ENCODE measurements at places on chromosomes 4 and X.

- no peak for DNase-seq
Measured at GRCh38 chrX:39442332-39442731, 641.1 kb downstream of the MID1IP1 start.

GRCh38 chrX:42437211-42437610 is 340.8 kb downstream of the PPP1R2C start:
- no peak for DNase-seq

DNA sequence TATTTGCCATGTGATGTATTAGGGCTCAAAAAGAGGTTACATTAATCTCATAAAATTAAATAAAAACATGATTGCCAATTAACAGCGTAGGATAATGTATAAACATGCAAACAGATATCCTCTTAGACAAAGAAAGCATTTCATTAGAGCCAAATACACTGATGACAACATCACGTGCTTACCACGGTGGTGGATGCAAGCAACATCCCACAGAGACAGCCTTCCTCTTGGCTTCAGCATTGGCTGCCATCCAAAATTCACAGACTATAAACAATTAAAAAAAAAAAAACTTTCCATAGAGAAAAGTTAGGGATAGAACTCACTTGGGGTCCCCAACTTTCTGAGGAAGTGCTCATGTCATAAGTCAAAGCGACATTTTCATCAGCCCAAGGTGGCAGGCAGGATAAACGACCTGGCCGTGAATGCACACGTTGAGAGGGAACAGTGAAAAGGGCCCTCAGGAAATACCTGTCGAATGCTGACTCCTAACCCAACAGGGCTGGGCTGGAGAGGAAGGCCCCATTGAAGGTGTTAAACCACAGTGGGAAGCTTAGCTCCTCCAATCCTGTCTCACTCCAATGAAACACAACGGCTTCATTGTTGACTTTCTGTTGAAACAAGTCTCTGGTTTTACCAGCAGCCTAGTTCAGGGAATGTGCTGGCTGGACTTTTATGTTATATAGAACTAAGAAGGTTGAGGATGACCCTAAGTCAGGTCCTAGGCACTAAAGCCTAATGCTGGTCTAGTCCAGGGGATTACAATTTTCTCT is 48.4 kb downstream of the IDS start:
- peak; percentile 64 for DNase-seq

GRCh38 chr4:80216100-80216761 is 18.9 kb downstream of the PRDM8 start:
- no peak for DNase-seq

GRCh38 chr4:171169396-171169795 is 643.8 kb upstream of the GALNTL6 start:
- no peak for DNase-seq

- DNase-seq = no peak
Measured at GRCh38 chr4:82043809-82044137, 330.0 kb downstream of the HNRNPD start.

DNA sequence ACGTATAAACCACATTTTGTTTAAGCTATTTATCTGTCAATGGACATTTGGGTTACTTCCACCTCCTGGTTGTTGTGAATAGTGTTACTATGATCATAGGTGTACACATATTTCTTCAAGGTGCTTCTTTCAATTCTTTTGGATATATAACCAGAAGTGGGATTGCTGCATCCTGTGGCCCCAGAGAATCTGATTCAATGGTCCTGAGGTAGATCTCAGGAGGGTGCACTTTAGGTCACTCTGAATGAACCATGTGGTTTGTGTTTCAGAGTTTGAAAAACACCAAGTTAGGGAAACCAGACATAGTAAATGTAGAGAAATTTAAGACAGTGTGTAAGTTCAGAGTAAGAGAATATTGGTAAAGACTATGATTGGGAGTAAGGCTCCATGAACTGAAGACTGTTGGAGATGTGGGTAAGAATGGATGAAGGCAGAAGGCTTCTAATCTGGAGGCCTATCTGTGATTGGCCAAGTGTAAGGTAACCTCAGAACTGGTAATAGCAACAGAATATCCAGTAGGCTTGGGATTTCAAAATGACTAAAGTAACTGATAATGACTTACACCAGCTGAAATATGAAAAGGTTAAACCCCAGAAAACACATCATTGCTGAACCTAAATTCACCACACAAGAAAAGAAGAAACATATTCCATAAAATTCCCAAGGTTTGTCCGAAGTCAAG is 236.9 kb downstream of the CAMK2D start:
- no peak for DNase-seq

- peak; percentile 66 for DNase-seq
Measured at GRCh38 chrX:108420481-108420880, 17.7 kb downstream of the COL4A6 start.

- DNase-seq = no peak
Measured at GRCh38 chr4:84497504-84498202, 1.4 kb downstream of the NKX6-1 start.

DNA sequence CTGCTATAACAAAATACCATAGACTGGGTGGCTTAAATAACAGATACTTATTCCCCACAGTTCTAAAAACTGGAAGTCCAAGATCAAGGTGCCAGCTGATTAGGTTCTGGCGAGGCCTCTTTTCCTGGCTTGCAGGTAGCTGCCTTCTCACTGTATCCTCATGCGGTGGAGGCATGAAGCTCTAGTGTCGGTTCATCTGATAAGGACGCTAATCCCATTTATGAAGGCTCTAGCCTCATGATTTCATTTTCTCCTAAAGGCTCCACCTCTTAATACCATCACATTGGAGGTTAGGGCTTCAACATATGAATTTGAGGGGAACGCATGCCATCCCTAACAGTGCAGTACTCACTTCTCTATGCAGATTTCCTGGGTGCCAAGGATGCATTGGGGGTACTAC is 57.9 kb upstream of the STIM2 start:
- DNase-seq = no peak

DNA sequence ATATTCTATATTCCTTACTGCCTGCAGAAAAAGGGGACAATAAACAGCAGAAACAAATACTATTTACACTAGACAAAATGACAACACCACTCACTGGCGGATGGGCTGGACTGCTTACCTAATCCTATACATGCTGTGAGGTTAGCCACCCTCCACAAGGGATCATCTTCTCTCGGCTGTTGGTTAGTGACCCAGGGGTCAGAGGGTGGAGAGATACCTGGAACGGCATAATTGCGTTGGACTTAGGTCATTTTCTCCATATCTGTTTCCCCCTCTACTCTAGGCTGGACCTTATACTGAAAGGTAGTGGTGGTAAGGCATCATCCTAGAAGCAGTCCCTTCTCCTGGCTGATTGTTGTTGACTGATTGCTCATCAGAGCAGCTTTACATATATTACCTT is 286.8 kb upstream of the UGT8 start:
- no peak for DNase-seq

DNA sequence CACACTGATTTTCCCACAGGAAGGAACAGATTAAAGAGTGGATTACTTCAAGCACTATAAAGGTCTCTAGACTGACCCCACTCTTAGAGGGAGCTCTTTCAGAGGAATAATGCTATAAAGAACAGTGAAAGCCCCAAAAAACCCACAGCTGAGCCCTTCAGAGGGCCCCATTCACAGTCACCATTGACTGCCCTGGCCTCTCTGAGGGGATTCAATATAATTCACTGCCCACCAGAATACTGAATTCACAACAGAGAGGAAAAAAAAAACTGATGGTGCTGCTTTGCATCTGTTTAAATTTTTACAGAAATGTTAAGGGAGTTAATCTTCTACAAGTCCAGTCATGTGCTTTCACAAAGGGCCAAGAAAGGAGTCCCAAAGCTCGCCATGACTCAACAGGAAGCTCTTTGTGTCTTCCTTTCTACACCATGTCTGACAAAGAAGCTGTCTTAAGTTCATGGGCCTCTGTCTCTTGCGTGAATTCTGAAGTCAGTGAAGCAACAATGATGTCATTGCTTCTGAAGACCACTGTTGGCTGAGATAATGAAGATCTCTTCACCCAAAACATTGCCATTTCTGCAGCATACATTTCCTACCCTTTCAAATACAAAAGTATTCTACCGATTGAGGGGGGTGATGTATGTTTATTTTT is 174.9 kb downstream of the ADAMTS3 start:
- DNase-seq = peak; percentile 51

GRCh38 chr4:11021333-11021732 is 336.8 kb upstream of the CLNK start:
- no peak for DNase-seq

DNA sequence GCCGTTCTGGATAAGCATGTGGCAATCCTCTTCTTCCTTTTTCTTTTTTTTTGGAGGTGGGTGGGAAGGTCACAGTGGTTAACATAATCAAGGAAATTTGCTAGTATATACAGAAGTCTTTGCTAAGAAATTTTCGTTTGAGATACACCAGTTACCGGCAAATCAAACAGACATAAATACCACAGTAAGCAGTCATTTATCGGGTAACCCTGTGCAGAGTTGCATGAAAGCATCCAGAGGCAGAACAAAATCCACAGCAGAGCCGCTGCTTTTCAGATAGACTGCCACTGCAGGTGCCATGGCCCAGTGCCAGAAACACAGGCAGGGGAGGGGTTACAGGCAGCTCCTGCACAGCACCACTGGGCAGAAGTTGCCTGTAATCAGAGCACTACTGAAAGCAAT is 179.1 kb upstream of the MAB21L2 start:
- DNase-seq = no peak

DNA sequence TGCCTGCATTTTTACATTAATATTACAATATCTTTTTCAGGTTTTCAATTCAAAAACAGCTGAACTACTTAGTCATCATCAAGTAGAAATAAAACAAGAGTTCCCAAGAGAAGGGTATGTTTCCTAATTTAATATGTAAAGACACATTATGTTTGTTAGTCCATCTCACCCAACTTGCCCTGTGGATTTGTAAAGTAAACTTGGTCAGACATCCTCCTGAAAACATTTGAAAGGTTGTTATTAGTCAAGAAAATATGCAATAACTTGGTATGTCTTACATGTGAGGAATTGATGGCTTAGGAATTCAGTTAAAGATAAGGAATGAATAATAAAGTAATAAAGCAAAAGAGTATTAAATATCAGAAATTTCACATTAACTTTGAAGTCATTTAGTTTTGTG is 12.2 kb downstream of the GK start:
- DNase-seq = no peak

GRCh38 chr4:17664755-17665154 is 50.3 kb downstream of the MED28 start:
- peak; percentile 81 for DNase-seq

DNA sequence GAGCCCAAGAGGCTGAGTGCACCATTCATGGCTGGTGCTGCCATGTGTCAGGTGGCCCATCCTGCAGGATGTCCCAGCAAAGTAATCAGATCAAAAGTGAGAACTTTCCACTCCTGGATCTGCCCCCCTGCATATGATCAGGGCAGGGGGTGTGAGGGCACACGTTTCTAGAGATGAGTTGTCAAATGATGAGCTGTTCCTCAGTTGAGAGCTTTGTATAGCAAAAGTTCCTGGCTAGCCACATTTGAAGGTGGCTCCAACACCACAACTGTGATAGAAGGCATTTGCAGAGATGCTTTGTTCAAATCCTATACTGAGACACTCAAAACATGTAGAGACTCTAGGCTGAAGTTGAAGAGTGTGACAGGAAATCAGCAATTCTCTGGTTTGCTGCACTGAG is 501.8 kb downstream of the BCOR start:
- DNase-seq = no peak

DNA sequence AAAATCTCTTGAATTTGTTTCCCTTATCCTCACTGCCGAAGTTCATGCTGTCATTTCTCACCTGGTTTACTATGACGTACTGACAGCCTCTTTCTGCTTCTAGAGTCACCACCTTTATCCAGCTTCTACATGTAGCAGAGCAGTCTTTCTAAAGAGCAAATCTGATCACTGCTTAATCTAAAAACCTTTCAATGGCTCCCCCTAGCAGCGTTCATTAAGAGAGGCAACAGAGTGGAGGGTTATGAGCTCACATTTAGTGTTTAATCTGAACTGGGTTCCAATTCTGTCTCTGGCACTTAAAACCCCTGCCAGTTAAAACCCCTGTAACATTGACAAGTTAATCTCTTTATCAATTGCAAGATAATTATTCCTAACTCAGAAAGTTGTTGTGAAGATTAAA is 4.4 kb downstream of the RBPJ start:
- peak; percentile 72 for DNase-seq

DNA sequence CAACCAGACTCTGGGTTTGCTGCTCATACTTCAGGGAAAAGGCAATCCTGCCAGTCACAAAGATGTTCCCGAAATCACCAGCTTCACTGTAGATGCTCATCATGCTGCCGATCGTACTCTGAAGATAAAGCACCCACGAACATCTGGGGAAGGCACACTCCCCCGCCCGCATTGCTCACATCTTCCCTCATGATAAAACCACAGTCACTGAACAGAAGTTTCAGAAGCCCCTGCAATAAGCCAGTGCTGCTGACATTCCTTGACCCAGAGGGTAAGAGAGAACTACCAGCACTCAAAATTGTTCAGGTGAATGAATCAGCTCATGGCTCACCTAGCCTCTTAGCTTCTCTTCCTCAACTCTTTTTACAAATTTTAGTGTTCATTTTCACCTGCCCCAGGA is 43.1 kb downstream of the SRPX2 start:
- DNase-seq = no peak

DNA sequence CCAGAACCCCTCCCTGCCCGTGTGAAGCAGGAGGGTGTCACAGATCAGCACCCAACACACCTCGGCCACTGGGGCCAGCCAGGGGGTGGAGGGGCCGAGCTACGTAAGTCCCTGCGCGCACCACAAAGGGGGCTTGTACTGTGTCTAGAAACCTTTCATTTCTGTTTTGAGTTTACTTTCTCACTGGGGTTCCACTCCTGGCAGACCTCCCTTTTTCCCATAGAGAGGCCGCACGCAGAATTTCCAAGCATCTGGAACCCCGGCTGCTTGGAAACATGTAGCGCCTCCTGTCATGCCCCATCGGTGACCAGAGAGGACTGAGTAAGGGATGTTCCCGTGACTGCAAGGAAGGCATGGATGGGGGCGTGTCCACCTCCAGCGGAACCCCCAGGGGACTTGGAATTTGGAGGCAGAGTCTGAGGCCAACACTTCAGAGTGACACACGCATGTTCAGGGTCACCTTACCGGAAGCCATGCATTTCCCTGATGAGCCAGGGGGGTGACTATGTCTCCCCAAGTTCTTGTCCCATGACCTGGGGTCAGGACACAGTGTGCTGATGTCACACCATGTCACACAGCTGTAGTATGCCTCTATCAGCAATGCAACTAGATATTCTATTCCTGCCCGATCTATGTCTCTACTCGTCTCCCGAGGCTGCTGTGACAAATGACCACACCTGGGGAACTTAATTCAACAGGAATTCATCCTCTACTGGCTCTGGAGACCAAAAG is 105.3 kb downstream of the DHRSX start:
- no peak for DNase-seq

- no peak for DNase-seq
Measured at GRCh38 chr4:169150806-169151205, 120.0 kb downstream of the SH3RF1 start.

GRCh38 chrX:55593756-55594257 is 29.4 kb upstream of the FOXR2 start:
- no peak for DNase-seq

DNA sequence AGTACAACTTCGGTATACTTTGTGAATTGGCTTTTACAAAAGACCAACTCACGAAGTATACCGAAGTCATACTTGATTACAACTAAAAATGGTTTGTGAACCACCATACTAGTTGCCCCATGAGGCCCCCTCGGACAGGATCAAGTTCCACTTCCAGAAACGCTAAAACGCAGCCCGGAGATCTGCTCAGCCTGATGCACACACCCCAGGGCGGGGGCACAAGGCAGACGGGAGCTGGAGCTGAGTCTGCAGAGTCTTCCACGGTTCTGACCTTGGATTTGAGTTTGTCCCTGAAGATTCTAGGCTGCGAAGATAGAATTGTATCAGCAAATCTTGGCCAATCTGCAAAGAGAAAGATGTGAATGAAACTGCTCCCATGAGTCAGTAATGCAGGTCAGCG is 118.1 kb downstream of the SORCS2 start:
- no peak for DNase-seq
